Pericardium fibroblast (primary cell): ENCODE measurements at places on chromosomes 5 and 9. TPM values are rescaled to one million over a fixed set of nuclear protein-coding genes. Genes with fewer than 3 reads are reported as not detected.

The FAM221B gene
- total RNA-seq = not detected in 2 replicates

The ADGRD2 gene
- total RNA-seq = not detected in 2 replicates

The IFNK gene
- not detected in 2 replicates for total RNA-seq

The VCAN gene
- 196 and 206 TPM in 2 replicates for total RNA-seq

The PCDHGA7 gene
- 4.4 and 5.1 TPM in 2 replicates for total RNA-seq

The C9orf50 gene
- not detected in 2 replicates for total RNA-seq

The DDX4 gene
- total RNA-seq = not detected in 2 replicates

The HAVCR2 gene
- total RNA-seq = not detected in 2 replicates

The NKD2 gene
- 0.09 and 62.8 TPM in 2 replicates for total RNA-seq

The CA9 gene
- 0.77 and 2.9 TPM in 2 replicates for total RNA-seq

The STKLD1 gene
- 0.09 and 3.4 TPM in 2 replicates for total RNA-seq

The PLAC8L1 gene
- total RNA-seq = not detected in 2 replicates

The ADAMTS2 gene
- total RNA-seq = 212 and 293 TPM in 2 replicates

The TSLP gene
- total RNA-seq = 0.47 and 0.85 TPM in 2 replicates

The RASGEF1C gene
- 0.35 TPM in 1 of 2 replicates, not detected in the other for total RNA-seq

The SCGB3A2 gene
- total RNA-seq = not detected in 2 replicates

The SLC1A1 gene
- 3.8 and 9.7 TPM in 2 replicates for total RNA-seq

The SPATA6L gene
- total RNA-seq = 1.0 TPM in 1 of 2 replicates, not detected in the other

The PRXL2C gene
- total RNA-seq = 9.0 and 20.1 TPM in 2 replicates

The RAPGEF1 gene
- total RNA-seq = 18.9 and 23.6 TPM in 2 replicates
